ENCODE measurements at places on chromosomes 2 and 18. TPM values are rescaled to one million over a fixed set of nuclear protein-coding genes. Genes with fewer than 3 reads are reported as not detected.

The BOK gene
- total RNA-seq: 35.5 TPM

The HOXD1 gene
- 0.06 TPM for total RNA-seq

The RAX gene
- total RNA-seq: not detected

The PAIP2B gene
- total RNA-seq: 0.26 TPM

The IL36RN gene
- total RNA-seq: 0.21 TPM

The SLC16A14 gene
- 0.83 TPM for total RNA-seq

The SRSF7 gene
- total RNA-seq: 422 TPM

The UGT1A4 gene
- 0.12 TPM for total RNA-seq

The DYSF gene
- 0.50 TPM for total RNA-seq

The RND3 gene
- total RNA-seq: 46.2 TPM

The STARD6 gene
- total RNA-seq: not detected

The DYNAP gene
- not detected for total RNA-seq

The IHH gene
- 0.53 TPM for total RNA-seq

The SERPINB13 gene
- total RNA-seq: not detected

The TUBA3D gene
- total RNA-seq: 11.1 TPM

Measured in A549 treated with Mapracorat at 1 μM for 4 hours (cell line).